ENCODE measurements at places on chromosomes 16 and 17.

DNA sequence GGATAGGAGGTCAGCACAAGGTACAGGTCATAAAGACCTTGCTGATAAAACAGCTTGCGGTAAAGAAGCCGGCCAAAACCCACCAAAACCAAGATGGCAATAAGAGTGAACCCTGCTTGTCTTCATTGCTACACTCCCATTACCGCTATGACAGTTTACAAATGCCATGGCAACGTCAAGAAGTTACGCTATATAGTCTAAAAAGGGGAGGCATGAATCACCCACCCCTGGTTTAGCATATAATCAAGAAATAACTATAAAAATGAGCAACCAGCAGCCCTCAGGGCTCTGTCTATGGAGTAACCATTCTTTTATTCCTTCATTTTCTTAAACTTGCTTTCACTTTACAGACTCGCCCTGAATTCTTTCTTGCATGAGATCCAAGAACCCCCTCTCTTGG, 1.0 kb upstream of the HSBP1 start:
- DNase-seq = no peak

DNA sequence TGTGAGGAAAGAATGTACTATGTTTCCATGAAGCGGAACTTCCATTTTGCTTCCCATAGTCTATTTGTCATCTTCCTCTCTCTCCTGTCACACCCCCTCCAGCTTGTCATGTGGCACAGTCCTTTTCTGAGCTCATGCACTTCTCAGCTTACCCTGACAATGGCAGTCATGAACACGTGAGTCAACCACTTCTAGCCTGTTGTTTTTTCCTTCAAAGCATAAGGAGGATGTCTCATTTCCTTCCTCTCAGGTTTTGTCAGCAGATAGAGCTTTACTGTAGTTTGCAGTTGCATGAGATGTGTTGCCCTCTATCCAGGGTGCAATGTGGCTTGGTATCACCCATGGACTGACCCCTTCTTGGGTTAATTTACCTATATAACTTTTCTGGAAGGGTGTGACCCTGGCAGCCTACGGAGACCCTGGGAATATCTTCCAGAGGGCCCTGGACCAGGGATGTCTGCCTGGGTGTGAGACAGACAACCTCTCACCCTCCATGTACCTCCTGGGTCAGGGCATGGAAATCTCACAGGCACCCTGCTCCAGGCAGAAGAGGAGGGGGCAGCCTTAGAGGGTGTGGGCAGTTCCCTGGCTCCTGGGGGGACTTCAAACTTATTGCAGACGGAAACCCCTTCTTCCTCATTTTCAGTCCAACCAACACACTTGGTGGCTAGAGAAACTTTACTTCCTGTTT, 4.0 kb upstream of the ZNF267 start:
- DNase-seq = peak; percentile 98

DNA sequence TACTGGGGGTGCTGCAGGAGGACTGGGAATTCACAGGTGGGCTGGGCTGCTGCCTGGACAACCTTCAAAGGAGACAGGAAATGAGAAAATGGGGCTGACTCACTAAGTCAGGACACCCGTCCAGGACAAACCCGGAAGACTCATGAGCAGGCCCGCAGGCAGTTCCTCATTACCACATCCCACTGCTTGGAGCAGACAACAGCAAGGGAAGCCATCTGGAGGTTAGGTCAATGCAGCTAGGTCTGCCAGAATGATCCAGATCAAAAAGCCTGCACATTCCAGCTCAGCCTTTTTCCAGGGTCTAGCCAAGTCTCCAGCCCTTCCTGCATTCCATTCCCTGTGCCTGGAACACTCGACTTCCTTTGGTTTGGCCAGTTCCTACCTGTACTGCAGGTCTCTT, 536.5 kb upstream of the CDH11 start:
- peak; percentile 31 for DNase-seq

GRCh38 chr16:90047714-90048346, 28.6 kb upstream of the DBNDD1 start:
- DNase-seq = no peak

Data from inflammatory macrophage (primary cell).